ENCODE measurements at places on chromosomes 12 and 14. TPM values are rescaled to one million over a fixed set of nuclear protein-coding genes. Genes with fewer than 3 reads are reported as not detected.

The TAS2R7 gene
- not detected for total RNA-seq

The OASL gene
- total RNA-seq = 1.6 TPM

GRCh38 chr12:63068857-63069442 lies 82.1 kb downstream of the AVPR1A start:
- no peaks in the 10 kb centered on the region for H3K36me3 ChIP-seq
- H3K4me1 ChIP-seq = no peaks in the 10 kb centered on the region
- no peak for DNase-seq

DNA sequence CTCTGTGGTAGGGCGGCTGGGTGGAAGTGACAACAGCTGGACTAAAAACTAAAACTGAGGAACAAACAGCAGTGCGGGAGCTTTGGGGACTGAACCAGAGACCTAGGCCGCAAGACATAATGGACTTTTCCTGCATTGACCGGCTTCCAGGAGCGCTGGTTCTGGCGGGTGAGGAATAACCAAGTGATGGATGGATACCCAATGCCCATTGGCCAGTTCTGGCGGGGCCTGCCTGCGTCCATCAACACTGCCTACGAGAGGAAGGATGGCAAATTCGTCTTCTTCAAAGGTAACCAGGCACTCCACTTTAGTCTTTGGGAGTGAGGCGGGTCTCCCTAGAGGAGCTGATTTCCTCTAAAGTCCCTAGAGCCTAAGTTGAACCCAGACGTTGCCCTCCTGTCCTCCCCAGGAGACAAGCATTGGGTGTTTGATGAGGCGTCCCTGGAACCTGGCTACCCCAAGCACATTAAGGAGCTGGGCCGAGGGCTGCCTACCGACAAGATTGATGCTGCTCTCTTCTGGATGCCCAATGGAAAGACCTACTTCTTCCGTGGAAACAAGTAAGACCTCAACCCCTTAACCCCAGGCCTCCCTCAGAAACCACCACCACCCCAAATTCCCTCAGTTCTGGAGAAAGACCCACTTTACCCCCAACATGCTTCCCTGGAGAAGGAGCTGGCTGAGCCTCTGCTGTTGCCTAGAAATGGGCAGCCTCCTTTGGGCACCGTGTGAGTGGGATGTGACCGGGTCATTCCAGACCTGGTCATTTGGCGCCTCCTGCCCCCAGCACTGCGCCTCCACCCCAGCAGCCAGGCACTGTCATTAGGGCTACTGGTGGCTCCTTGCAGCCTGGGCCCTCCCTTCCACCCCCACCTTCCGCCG lies 8.1 kb downstream of the MMP14 start:
- no peak overlapping the region for H3K27ac ChIP-seq
- DNase-seq = no peak
- no peaks in the 10 kb centered on the region for H3K36me3 ChIP-seq
- no peak overlapping the region for H3K4me3 ChIP-seq

DNA sequence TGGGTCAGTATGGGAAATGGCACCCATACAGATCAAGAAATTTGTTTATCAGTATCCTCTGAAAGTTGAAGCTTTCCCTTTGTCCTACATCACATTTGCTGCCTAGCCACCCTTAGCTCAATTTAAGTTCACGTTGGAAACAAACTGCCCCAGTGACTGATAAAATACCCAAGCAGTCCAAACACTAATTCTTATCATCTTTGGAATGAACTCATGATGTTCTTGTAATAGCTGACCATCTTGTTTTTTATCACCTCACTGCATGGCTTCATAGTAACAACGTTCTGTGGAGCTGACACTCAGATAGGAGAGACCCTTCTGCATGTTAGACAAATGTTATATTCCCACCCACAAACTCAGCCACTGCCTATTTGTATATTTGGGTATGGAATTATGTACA lies 93.4 kb downstream of the GPR135 start:
- H3K4me1 ChIP-seq = no peaks in the 10 kb centered on the region
- no peaks in the 10 kb centered on the region for H3K27me3 ChIP-seq
- H3K27ac ChIP-seq = no peak overlapping the region
- peaks cover 15% of the 10 kb centered on the region for H3K36me3 ChIP-seq
- no peak overlapping the region for H3K4me3 ChIP-seq

DNA sequence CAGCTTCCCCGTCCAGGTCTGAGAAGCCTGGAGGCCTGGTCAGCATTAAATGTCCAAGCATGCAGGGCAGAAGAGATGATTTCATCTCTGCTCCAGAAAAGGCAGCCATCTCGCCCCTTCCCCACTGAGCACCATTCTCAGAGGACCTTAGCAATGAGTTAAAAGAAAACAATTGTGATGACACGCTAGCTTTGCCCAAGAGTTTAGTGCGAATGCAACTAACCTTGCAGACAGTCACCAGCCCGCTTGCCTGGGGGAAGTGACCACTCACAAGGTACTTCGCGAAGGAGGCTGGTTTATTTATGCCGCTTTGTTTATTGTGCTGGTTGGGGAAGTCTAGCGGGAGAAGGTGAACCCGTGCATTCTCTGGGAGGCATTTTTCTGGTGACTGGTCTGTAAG lies 170.7 kb downstream of the RBM19 start:
- H3K36me3 ChIP-seq = no peaks in the 10 kb centered on the region
- no peaks in the 10 kb centered on the region for H3K4me1 ChIP-seq
- H3K27ac ChIP-seq = no peak overlapping the region
- H3K4me3 ChIP-seq = no peak overlapping the region
